ELR (cell line): ENCODE measurements at places on chromosomes 6 and 20.

DNA sequence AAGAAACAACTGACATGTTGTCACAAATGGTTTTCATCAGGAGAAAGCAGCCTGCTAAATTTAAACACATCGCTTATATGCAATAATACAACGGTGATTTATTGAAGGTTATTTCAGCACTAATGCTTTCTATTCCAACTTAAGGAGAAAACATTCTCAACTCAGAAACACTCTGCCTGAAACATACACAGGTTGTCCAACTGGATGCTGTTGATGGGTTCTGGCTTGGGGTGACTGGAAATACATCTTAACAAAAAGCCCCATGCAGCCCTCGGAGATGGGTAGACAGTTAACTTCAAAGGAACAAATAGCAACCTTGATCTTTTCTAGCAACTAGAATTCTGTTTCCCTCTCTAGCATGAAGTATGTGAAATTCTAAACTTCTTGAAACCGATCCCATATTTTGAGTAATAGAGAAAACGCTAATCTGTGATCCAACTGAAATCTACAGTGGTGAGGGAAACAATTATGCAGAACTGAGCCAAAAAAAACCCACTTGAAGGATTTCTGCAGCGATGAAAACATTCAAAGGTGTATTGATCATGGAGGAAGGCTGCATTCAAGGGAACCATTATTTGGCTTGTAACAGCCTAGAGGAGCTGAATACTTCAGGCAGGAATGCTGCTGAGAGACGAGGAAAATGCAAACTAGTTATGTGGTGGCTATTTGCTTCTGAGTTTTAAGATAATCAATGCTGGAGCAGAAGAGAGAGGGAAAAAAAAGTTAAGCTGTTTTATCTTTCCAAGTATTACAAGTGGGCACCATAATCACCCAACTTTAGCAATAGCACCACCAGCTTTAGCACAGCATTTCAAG, 6.9 kb downstream of the ZMYND8 start:
- no peak for DNase-seq

DNA sequence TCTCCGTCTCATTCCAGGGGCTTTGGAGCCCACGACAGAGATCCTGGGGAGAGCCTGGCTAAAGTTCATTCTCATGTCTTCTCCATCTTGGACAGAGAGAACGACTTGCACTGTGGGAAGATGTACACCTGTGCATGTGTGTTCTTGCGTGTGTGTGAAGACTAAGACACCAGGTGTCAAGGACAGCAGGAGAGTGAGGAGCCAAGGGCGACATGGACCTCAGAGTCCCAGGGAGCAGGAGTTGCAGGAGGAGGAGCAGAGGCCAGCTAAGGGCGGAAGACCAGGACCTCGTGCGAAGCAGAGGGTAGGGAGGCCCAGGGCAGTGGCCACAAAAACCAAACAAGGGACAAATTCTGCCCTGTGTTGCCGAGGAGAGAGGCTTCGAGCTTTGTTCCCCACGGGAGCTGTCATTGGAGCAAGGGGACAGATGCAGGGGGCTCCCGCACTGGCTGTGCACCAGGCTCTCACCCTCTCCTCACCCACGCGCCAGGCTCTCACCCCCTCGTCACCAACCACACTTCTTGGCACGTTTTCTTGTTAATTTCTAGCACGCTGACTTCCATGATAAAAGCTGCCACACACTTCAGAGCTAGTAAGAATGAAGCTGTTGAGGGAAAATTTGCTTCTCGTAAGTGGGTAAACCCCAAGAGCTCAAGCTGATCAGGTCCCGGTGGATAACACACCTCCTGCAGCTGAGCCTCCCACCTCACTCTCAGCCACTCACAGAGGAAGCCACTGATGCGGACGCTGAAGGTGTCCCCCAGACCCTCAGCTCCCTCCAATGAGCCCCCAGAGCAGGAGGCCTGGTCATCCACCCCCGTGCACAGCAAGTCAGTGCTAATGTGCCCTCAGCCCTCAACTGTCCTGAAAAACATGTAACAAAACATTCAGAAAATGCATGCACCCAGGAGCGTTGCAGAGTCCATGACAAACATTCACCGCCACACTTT, 62.6 kb downstream of the DLL1 start:
- DNase-seq, result no peak

DNA sequence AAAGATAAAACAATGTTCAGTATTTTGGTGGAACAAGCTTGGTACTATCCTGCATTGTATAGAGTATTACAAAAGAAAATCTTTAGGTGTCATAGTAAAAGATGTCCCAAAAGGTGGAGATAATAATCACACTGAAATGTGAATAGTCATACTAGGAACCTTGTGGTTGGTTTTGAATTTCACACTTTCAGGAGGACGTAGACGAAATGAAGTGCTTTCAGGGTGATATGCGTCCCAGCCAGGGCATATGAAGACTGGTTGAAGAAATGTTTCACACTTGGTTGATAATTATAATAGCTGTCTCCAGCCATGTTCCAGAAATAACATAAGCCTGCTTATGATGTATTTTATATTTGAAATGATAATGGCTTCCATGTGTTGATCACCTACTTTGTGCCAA, 60.4 kb downstream of the SCAND1 start:
- no peak for DNase-seq

GRCh38 chr20:46557231-46557956, 6.9 kb upstream of the OCSTAMP start:
- peak; percentile 76 for DNase-seq

- DNase-seq, result no peak
Measured at GRCh38 chr20:61690150-61690549, 375.5 kb downstream of the TAF4 start.

- DNase-seq, result peak; percentile 90
Measured at GRCh38 chr6:4804095-4804494, 27.9 kb downstream of the CDYL start.

- DNase-seq, result peak; percentile 15
Measured at GRCh38 chr6:66328200-66328599, 621.2 kb upstream of the EYS start.

DNA sequence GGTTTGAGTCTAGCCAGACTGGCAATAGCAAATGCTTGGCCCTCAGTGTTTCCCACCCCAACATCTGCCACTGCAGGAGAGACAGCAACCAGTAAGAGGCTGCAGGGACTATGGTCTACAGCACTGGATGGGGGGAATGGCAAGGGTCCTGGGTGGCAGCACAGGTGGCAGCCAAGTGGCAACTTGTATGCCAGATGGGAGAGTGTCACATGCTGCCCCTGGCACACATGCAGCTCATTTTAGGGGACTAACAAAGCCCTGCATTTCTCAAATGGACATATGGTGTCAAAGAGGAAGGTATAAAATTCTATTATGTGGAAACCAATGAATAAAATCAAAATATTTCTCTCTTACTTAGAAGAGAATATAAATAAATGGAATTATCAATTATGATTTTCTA, 298.7 kb upstream of the MARCKS start:
- no peak for DNase-seq

DNA sequence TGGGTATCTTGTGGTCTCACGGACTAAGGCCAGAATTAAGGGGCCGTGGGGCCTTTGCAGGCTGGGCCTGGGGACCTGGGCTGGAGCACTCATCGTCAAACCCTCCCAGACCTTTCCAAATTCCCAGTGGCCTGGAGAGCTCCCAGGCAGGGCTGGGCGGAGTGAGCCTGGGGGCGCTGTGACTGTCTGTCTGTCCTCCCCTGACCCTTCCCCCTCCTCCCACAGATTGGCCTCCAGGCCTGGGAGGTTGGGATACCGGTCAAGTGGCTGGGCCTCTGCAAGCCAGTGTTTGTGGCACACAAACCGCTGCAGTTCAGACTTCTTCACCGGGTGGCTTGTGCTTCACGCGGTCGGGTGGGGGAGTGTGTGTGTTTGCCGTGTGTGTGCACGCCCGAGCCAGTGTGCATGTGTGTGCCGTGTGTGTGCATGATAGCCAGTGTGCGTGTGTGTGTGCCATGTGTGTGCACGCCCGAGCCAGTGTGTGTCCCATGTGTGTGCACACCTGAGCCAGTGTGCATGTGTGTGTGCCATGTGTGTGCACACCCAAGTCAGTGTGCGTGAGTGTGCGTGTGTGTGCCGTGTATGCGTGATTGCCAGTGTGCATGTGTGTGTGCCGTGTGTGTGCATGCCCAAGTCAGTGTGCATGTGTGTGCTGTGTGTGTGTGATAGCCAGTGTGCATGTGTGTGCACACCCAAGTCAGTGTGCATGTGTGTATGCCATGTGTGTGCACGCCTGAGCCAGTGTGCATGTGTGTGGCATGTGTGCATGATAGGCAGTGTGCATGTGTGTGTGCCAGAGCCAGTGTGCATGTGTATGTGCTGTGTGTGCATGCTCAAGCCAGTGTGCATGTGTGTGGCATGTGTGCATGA, 6.3 kb downstream of the RBBP8NL start:
- DNase-seq, result no peak

DNA sequence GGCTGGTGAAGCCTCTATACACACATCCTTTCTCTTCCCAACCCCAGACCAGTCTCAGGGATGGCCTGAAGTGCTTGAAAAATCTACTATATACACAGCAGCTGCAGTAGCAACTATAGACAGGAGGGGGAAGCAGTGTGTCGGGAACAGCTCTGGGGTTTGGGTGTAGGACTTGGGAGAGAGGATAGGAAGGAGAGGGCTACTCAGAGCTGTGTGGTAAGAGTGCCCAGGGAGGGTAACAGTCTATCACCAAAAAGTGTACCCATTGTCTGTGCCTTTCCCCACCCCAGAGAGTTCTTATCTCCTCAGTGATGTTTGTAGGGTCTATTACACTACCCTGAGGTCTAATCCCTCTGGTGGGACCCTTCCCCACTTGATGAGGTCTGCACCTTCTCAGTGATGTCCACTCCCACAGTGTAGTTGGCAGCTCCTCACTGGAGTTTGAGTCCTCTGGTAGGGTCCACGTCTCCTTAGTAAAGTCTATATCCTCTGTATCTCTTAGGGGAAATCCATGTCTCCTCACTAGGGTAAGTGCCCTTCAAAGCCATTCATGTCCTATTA, 1.5 kb upstream of the GGT7 start:
- peak; percentile 94 for DNase-seq

GRCh38 chr20:14489544-14489943, 152.1 kb upstream of the FLRT3 start:
- no peak for DNase-seq

GRCh38 chr20:3222635-3223600, 13.6 kb downstream of the ITPA start:
- no peak for DNase-seq

DNA sequence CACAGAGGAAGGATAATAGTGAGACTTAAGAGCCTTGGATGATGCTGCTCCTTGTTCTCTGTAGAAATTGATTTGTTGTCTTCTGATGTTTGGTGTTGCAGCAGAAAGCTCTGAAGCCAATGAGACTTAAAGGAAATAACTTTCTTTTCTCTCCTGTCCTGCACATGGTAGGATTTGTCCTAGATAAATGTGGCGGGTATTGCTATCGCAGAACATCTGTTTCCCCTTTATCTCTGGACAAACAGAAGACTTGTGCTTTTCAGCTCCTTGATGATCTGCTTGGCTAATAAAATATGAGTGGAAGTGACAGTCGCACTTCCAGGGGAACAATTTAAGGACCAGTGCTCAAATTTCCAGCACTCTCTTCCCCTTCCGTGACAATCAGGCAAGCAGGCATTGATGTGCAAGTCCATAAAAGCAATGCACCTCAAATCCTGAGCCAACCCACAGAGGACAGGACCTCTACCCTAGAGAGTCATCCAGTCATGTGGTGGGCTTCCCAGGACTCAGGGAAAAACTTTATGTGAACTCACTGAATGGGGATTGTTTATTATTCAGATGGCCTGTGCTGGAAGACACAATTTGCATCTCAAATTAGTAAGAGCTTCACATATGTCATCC, 9.9 kb upstream of the NCR2 start:
- DNase-seq, result no peak

GRCh38 chr6:19928461-19928860, 91.3 kb downstream of the ID4 start:
- DNase-seq, result no peak

GRCh38 chr6:1087154-1087843, 224.6 kb upstream of the FOXQ1 start:
- DNase-seq, result no peak

GRCh38 chr6:122530440-122531046, 58.9 kb upstream of the SERINC1 start:
- DNase-seq, result peak; percentile 75

- DNase-seq, result no peak
Measured at GRCh38 chr6:35360349-35361138, 18.2 kb downstream of the PPARD start.

- peak; percentile 74 for DNase-seq
Measured at GRCh38 chr6:30720738-30721197, 616 bp downstream of the TUBB start.

DNA sequence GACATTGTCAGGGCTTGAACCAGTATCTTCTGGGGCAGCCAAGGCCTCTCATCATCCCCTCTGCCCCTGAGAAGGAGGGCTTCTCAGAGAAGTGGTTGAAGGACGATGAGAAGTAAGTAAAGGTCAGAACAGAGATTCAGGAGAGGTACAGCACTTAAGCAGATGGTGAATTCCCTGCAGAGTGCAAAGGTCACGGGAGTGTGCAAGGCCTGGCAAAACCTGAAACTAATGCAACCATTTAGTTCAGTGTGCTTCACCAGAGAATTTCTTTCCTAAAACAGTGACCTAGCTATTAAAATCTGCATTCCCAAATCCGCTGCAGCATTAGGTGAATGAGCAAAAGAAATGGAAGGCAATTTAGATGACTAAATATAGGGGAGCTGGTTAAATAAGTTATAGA, 58.4 kb downstream of the TRERF1 start:
- no peak for DNase-seq
